Cardiac muscle cell (in vitro differentiated cells and primary cell): ENCODE measurements at places on chromosomes 16 and 17. TPM values are rescaled to one million over a fixed set of nuclear protein-coding genes. Genes with fewer than 3 reads are reported as not detected.

The DHX58 gene
- 0.42 and 1.2 TPM in 2 replicates for total RNA-seq

The TAC4 gene
- total RNA-seq, result not detected in 2 replicates

DNA sequence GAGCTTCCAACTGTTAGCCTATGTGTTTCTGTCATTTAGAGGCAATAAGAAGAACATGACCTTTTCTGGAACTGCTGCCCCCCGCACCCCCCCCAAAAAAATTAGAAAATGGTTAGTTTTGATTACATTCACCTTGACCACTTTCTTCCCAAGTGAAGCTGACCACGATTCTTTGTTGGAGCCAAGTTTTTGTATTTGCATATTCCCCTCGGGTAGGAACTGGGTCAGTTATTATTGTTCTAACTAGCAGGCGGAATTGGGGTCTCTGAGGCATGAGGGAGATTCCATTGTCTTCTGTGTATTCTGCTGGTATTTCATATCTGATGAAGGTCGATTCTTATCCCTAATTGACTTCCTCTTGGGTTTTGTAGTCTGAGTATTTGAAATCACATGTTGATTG is 231.6 kb downstream of the PRKCA start:
- no peak for DNase-seq

The OR3A3 gene
- not detected in 2 replicates for total RNA-seq

The RNU2-1 gene
- not detected in 2 replicates for total RNA-seq

DNA sequence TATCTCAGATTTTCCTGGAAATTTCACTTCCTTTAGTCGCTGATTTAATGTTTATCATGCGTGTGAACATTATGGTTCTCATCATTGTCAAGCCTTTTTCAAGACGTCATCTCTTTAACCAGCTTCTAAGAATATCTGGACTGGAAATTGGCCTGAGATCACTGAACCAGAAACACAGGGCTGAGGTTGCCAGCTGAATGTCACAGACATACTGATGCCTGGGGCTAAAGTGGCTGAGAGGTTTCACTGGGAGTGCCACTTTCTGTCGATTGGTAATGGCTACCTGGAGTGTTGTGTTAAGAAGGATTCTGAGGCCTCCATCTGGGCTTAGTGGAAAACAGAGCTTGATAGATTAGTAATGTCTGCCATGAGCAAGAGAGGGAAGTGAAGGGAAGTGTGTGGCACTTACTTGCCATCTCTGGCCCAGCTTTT is 54.2 kb downstream of the CRISPLD2 start:
- peak; percentile 21 for DNase-seq

The SP6 gene
- total RNA-seq, result 5.8 and 6.3 TPM in 2 replicates

DNA sequence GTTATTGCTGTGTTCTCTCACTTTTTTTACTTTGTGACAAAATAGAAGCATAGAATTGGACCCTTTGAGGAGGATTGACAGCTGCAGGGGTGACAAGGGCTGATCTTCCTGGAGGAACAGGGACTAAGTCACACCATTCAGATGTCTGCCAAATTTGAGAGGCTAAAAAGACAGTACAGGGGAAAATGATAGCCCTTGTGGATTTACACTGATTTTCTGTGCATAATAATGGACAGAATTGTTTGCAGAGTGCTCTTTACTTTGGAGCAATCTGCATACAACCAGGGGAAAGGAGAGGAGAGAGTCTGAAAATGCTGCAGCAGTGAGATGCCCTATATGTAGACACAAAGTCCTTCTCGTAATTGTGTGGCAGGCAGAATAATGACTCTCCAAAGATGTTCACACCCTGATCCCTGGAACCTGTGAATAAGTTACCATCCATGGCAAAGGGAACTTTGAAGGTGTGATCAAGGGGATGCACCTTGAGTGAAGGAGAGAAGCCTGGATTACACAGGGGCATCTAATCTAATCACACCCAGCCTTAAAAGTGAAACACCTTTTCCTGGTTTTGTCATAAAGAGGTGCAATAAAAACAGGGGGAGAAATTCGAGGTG is 221.4 kb upstream of the CPHXL start:
- DNase-seq, result no peak

- DNase-seq, result no peak
Observed at GRCh38 chr17:39639566-39640458, 2.9 kb downstream of the STARD3 start.

DNA sequence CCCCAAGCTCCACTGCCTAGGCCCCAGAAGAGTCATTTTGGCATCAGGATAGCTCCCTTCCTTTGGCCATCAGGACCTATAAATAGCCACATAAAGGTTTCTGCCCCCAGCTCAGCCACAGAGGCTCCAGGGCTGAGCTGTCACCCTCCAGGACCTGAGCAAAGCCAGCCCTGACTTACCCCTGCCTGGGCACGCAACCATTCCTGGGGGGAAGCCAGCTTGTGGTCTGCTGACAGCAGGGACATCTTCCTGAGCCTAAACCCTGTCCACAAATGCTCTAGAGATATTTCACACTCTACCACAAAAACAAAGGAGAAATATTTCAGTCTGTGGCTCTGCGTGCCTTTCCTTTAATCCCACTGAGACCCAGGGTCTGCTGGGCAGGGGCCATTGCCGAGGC is 123.7 kb upstream of the CCL2 start:
- peak; percentile 46 for DNase-seq

The TSNAXIP1 gene
- 1.1 and 4.0 TPM in 2 replicates for total RNA-seq

The IGFALS gene
- total RNA-seq, result 1.2 and 2.1 TPM in 2 replicates

The NOXO1 gene
- total RNA-seq, result 0.25 and 1.3 TPM in 2 replicates

DNA sequence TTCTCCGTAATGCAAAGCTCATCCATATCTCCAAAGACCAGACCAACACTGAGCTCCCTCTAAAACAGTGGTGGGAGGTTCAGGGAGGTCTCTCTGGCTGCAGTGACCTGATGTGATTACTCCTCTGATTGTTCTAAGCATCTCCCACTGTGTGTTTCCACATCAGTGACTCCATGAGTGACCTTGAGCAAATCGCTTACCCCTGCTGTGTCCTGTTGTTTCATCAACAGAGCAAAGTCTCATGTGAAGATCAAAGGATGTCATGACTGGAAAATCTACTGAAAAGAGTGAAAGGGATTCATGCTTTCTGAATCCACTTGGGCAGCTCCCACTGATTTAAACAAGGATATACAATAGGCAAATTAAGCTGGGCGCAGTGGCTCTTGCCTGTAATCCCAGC is 352.9 kb downstream of the TMEM114 start:
- no peak for DNase-seq

DNA sequence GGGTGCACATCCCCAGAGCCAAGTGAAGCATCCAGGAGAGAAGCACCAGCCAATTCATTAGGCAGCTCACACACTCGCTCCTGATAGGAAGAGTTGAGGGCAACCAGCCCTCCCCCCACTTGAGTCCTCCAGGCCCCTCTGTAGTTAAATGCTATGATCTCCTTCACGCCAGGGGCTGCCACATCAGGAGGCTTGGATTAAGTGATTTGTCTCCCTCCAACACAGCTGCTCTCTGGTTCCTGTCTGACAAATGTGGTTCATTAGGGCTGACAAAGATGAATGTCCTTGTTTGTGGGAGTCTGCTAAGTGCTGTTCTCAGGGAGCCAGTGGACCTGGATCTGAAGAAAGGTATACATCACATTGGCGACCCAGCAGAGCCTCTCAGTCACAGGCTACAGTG is 94.5 kb upstream of the WSCD1 start:
- peak; percentile 31 for DNase-seq

The MPP3 gene
- 7.4 and 7.6 TPM in 2 replicates for total RNA-seq

The WDR45B gene
- total RNA-seq, result 83.2 and 111 TPM in 2 replicates

The TMEM114 gene
- not detected in 2 replicates for total RNA-seq

- DNase-seq, result peak; percentile 59
Observed at GRCh38 chr17:59427996-59428395, 96.5 kb downstream of the YPEL2 start.
